ENCODE measurements at places on chromosomes 5 and 9. TPM values are rescaled to one million over a fixed set of nuclear protein-coding genes. Genes with fewer than 3 reads are reported as not detected.

The AJM1 gene
- 1.4 TPM for total RNA-seq

The CAVIN4 gene
- 2.0 TPM for total RNA-seq

The NXNL2 gene
- 0.79 TPM for total RNA-seq

The F12 gene
- total RNA-seq: 0.40 TPM

The ZFYVE16 gene
- 21.6 TPM for total RNA-seq

The FBXL7 gene
- total RNA-seq: 14.1 TPM

The MARCOL gene
- total RNA-seq: not detected

The SLC9A3 gene
- 0.79 TPM for total RNA-seq

The C5orf46 gene
- not detected for total RNA-seq

The ELAVL2 gene
- total RNA-seq: 0.22 TPM

The TTC23L gene
- total RNA-seq: under 0.01 TPM

The CARTPT gene
- total RNA-seq: not detected

The ANKRD55 gene
- 1.2 TPM for total RNA-seq

The C9 gene
- total RNA-seq: under 0.01 TPM

The SNCAIP gene
- 10.7 TPM for total RNA-seq

The SMU1 gene
- total RNA-seq: 32.1 TPM

The GNG10 gene
- total RNA-seq: 44.0 TPM

The CDH10 gene
- under 0.01 TPM for total RNA-seq

The HTR4 gene
- total RNA-seq: not detected

The SPINK6 gene
- total RNA-seq: not detected

The TMC1 gene
- total RNA-seq: 0.22 TPM

The CCL28 gene
- 0.65 TPM for total RNA-seq

The FOXD4L4 gene
- total RNA-seq: under 0.01 TPM

The IFNA7 gene
- not detected for total RNA-seq

The SOX30 gene
- total RNA-seq: not detected

The BTNL3 gene
- total RNA-seq: not detected

The HSD17B3 gene
- total RNA-seq: not detected

The PARP8 gene
- total RNA-seq: 0.22 TPM

The ICE1 gene
- 20.6 TPM for total RNA-seq

The FRRS1L gene
- total RNA-seq: not detected

The CNTNAP3 gene
- 39.2 TPM for total RNA-seq

The HDAC3 gene
- total RNA-seq: 45.0 TPM

The WNT8A gene
- total RNA-seq: not detected

The SLC6A7 gene
- not detected for total RNA-seq

The MTMR12 gene
- total RNA-seq: 19.4 TPM

The LURAP1L gene
- total RNA-seq: 1.7 TPM

The NUTM2G gene
- not detected for total RNA-seq

The AQP7 gene
- total RNA-seq: not detected

The KIF24 gene
- total RNA-seq: 1.1 TPM

The DNAH5 gene
- total RNA-seq: under 0.01 TPM

The PCDHA9 gene
- total RNA-seq: under 0.01 TPM

The SLC34A1 gene
- not detected for total RNA-seq

The ECSCR gene
- total RNA-seq: 472 TPM

The SOHLH1 gene
- not detected for total RNA-seq

The TLX3 gene
- not detected for total RNA-seq

The BHMT gene
- not detected for total RNA-seq

The TMEM38B gene
- total RNA-seq: 6.3 TPM

The PCDHGB4 gene
- 10.1 TPM for total RNA-seq

Measured in lung microvascular endothelial cell (primary cell).